Calu3 (cell line): ENCODE measurements at places on chromosomes 5 and 9. TPM values are rescaled to one million over a fixed set of nuclear protein-coding genes. Genes with fewer than 3 reads are reported as not detected.

- DNase-seq, result no peak
Observed at GRCh38 chr5:39689919-39690318, 265.1 kb upstream of the DAB2 start.

DNA sequence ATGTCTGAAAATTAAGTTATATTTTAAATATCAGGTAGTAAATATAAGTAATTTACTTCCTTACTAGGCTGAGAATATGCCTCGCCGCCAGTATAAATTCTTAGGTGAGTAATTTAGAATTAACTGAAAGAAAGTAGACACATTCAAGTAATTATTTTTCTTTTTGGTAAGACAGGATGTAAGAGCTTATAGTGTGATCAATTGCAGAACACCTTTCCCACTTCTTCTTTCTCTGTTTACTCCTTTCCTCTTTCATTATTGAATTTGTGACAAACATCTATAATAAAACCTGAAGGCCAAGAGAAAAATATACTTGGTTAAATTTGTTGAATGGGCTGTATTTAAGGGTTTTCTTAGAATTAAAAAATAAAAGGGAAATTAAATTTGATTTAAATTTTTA is 195.1 kb upstream of the CDKN2B start:
- DNase-seq, result no peak

Gene MPDZ
- not detected in 2 replicates for total RNA-seq

Gene PCDHGA3
- total RNA-seq, result not detected in 2 replicates

Gene APBB3
- 15.1 and 15.7 TPM in 2 replicates for total RNA-seq

Gene TLE1
- 46.1 and 46.2 TPM in 2 replicates for total RNA-seq
